HFFc6 (cell line): ENCODE measurements at places on chromosomes 1 and 21. TPM values are rescaled to one million over a fixed set of nuclear protein-coding genes. Genes with fewer than 3 reads are reported as not detected.

PGLYRP4 gene
- not detected in 2 replicates for total RNA-seq

IL19 gene
- not detected in 3 replicates for total RNA-seq

FTCD gene
- 0.12 to 0.87 TPM (median 0.65 TPM) in 3 replicates for total RNA-seq

GRCh38 chr1:30414086-30414850, 309.1 kb downstream of the MATN1 start:
- no peak for DNase-seq

GRCh38 chr1:209041927-209042326, 541.6 kb upstream of the CAMK1G start:
- DNase-seq: no peak
